Stimulated activated CD4-positive, alpha-beta T cell treated with anti-CD3 and anti-CD28 coated beads, Interleukin-15, amount 100 ng/mL, for 1 hour (primary cell): ENCODE measurements at places on chromosomes 6 and 20.

- DNase-seq = no peak
Measured at GRCh38 chr20:12837646-12838045, 171.1 kb upstream of the SPTLC3 start.

- DNase-seq = no peak
Measured at GRCh38 chr6:125612345-125612846, 137.0 kb upstream of the HEY2 start.

GRCh38 chr6:140548366-140548765 lies 1173.9 kb upstream of the CITED2 start:
- no peak for DNase-seq

DNA sequence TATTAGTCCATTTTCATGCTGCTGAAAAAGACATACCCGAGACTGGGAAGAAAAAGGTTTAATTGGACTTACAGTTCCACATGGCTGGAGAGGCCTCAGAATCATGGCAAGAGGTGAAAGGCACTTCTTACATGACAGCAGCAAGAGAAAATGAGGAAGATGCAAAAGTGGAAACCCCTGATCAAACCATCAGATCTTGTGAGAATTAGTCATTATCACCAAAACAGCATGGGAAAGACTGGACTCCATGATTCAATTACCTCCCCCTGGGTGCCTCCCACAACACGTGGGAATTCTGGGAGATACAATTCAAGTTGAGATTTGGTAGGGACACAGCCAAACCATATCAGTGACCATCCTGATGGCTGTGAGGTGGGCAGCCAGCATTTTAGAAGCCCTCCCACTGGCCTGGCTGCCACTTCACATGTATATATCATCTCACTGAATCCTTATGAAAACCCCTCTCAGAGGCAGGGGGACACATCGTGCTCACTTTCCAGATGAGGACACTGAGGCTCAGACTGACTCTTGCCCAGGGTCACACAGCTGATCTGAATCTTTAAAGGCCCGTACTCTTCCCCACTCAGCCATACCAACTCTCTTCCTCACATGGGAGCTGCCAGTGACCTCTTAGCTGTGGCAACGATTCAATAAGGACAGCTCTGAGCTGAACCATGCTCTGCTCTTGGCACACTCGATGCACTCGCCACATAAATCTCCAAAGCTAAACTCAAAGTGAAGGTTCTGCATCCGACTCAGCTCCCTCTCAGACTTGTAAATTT lies 25.7 kb downstream of the BMP7 start:
- no peak for DNase-seq
